ENCODE measurements at places on chromosomes 2 and 18.
A peak's percentile ranks its signal among the peaks of the same experiment; 100 is the strongest.

DNA sequence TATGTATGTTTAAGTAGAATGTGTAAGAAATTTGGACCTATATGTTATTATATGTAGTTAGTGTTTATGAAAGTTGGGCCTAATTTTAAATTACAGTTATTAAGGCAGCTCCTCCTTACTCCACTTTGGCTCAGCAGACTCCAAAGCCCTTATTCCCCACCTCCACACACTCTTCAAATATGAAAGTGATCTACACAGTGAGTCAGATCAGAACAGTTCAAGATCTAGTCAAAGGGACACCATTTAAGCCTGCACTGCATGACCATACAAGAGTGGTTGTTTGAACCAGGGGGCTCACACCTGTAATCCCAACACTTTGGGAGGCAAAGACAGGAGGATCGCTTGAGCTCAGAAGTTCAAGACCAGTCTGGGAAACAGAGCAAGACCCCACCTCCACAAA is 21.2 kb upstream of the PMAIP1 start:
- no peak for DNase-seq

GRCh38 chr18:61735564-61736102 is 157.2 kb downstream of the RNF152 start:
- no peak for DNase-seq

GRCh38 chr2:239223310-239224198 is 177.3 kb downstream of the HDAC4 start:
- DNase-seq = no peak

GRCh38 chr2:116754381-116755101 is 1060.0 kb upstream of the DDX18 start:
- no peak for DNase-seq

- DNase-seq = no peak
Measured at GRCh38 chr18:6022074-6022444, 126.7 kb upstream of the TMEM200C start.

GRCh38 chr2:54514822-54515569 is 58.9 kb downstream of the SPTBN1 start:
- DNase-seq = no peak

DNA sequence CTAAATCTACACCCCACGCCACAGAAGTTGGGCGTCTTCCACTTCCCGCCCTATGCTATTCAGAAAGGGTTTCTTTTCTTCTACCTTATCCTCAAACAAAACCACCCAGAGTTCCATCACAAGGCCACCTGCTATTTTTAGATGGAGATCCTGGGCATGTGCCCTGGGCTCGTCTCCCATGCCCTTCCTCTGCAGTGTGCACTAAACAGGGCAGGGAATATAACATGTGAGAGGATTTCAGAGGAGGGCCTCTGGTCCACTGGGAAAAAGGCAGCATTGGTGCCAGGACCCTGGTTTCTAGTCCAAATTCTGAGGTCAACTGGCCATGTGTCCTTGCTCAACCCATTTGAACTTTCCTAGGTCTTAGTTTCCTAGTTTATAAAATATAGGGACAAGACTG is 320.0 kb downstream of the NCKAP5 start:
- no peak for DNase-seq

- no peak for DNase-seq
Measured at GRCh38 chr18:58194028-58194427, 150.0 kb downstream of the NEDD4L start.

DNA sequence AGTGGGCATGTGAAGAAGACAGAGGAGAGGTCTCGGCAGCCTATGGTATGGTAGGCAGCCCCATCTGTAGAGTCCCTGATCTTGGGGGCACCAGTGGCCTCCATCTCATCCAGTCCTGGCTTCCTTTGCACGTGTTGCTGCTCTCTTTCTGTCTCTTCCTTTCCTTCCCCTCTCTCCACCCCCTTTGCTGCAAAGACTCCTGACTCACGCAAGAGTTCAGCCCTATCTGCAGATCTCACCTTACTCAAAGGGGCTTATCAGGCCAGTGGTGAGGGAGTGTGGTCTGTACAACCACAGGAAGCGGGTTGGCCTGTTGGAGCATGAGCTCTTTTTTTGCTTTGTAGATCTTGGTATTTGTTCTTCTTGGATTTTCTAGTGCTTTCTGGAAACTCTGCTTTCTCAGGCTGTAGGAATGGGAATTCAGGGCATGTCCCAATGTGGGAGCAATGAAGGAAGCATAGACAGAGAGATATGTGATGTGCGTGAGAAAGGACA is 14.6 kb upstream of the NT5DC4 start:
- DNase-seq = peak; percentile 74

- no peak for DNase-seq
Measured at GRCh38 chr2:241020201-241020600, 21.8 kb downstream of the SNED1 start.

- DNase-seq = no peak
Measured at GRCh38 chr2:160114020-160114419, 51.6 kb upstream of the PLA2R1 start.
